MG63 (cell line): ENCODE measurements at places on chromosomes 3 and 15. TPM values are rescaled to one million over a fixed set of nuclear protein-coding genes. Genes with fewer than 3 reads are reported as not detected.

- no peak for DNase-seq
Measured at GRCh38 chr15:73023071-73023470, 29.2 kb upstream of the NEO1 start.

DNA sequence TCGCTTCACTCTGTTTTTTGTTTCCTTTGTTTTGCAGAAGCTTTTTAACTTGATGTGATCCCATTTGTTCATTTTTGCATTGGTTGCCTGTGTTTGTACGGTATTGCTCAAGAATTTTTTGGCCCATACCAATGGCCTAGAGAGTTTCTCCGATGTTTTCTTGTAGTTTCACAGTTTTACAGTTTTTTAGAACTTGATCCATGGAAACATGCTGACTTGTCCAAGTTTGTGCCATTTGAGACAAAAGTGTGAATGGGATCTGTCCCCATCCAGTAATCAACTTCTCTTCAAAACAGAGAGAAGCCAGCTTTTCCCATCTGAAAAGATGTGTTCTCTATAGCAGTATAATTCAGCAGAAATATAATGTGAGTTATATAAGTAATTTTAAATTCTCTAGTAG is 266.5 kb upstream of the LRTM1 start:
- no peak for DNase-seq

DNA sequence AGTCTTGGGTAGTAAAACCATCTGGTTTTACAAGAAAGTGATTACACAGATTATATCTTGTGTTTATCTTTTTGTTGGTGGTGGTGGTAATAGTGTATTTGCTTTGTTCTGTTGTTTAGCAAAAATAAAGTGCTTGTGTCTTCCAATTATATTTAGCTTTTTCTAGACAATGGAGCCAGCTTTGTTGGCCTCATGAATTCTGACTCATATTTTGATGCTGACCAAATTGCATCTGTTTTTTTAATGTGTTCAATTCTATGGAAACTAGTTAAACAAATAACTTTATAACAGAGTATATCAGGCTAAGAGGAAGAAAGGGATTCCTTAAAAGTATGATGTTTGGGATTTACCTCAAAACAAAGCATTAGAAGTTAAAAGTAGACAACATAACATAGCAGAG is 69.3 kb upstream of the BFSP2 start:
- DNase-seq: no peak

DNA sequence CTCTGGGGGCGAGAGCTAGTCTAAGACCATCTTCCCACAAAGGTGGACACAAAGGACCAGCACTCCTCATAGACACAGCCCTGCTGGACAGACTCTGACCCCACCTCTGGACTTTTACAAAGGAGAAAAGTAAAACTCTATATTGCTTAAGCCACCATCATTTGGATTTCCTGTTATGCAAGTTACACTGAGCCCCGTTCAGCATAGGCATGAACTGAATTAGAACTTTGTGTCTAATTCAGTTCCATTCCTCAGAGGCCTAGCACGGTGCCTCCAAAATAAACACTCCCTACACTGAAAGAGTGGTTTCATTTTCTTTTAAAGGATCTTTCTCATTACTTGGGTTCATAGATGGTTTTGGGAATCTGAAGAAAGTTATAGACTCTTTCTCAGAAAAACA is 79.2 kb upstream of the OCA2 start:
- no peak for DNase-seq

DNA sequence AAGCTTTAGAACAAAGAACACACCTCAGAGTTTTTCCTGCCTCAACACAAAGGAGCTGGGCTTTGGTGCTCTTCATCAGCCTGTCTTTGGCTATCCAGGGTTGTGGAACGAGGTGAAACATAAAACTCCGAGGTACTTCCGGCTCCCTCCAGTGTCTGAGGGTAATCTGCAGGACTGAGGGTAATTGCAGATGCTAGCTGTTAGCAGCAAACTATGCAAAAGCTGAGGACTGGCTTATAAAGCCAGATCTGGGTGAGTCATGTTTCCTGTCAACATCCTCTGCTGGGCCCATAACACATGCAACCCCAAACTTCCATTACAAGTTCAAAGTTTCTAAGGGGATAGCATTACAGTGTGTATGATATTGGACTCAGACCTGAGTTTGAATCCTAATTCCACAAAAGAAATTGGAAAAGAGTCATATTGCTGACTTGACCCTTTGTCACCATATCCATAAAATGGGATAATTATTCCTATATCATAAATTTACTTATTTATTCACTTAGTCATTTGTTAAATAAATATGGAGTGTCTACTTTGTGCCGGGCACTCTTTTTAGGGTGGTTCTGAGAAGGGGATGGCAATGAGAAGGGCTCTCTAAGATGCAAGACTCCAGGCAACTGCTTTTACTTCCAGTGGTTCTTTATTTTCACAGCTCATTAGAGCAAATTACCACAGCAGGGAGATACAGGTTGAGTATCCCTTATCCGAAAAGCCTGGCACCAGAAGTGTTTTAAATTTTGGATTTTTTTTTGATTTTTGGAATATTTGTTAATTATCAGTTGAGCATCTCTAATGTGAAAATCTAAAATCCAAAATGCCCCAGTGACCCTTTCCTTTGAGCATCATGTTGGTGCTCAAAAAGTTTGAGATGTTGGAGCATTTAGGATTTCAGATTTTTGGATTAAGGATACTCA is 9.5 kb upstream of the TRIM69 start:
- DNase-seq: peak; percentile 79

GRCh38 chr3:53092942-53093341 is 37.3 kb downstream of the RFT1 start:
- DNase-seq: no peak

DNA sequence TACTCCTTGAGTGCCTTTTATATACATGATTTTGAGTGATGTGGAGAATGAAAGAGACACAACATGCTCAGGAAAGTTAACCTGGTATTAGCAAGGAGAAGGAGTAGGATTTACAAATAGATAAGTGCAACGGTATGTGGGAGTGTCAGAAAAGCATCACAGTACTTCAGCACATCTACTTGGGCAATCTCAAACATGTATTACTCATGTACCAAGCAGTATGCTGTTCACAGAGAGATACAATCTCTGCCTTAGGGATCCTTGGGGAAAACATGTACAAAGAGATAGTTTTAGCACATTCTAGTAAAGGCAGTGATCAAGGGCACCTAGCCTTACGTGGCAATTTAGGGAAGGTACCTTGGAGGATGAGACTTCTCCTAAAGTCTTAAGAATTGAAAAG is 146.5 kb downstream of the FILIP1L start:
- no peak for DNase-seq

DNA sequence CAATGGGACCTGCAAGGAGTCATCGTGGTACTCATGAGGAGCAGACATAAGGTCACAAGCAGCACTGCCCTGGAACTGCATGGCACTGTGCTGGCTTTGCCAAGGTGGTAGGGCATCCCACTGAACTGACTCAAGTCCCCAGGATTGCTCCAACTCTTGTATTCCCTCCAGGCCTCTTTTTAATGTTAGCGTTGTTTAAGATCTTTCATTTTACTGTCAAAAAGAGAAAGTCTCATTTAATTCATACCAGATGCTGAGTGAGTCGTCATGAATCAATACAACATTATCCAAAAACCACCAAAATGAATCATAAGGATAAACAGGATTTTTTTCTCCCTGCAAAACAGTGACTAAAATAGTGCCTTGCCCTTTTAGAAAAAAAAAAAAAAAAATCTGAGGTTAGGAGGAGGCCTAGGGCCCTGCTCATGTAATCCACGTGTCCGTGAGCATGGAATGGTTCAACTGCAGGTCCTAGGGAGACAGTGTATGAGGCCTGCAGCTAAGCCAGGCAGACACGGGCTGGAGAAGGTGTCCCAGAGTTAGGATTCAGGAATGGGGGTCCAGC is 36.7 kb upstream of the BLM start:
- peak; percentile 80 for DNase-seq

DNA sequence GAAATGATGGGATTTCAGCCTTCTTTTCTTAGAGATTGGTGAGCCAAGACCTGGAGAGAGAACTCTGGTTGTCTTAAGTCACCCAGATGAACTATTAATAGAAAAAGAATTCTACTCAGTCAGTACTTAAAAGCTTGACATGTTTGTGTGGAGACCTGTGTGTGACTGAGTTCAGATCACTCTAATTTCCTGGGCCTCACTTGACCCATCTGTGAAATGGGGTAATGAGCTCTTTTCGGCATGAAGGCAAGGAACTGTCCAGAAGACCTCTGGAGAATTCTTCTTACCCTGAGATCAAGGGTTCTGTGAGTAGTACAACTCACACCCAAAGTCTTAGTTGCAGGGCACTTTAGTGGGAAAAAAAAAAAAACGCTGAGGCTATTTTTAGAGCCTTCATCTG is 92.9 kb downstream of the LPP start:
- no peak for DNase-seq

GRCh38 chr3:189419038-189419437 is 212.2 kb upstream of the TP63 start:
- DNase-seq: no peak

The FANCD2OS gene
- total RNA-seq: not detected in 2 replicates

The CMTM8 gene
- not detected in 2 replicates for total RNA-seq

The PLS1 gene
- 1.3 and 2.1 TPM in 2 replicates for total RNA-seq

The SPCS1 gene
- 63.1 and 72.5 TPM in 2 replicates for total RNA-seq

The SH2D7 gene
- total RNA-seq: not detected in 2 replicates

The MINAR1 gene
- 0.52 and 0.79 TPM in 2 replicates for total RNA-seq

The A4GNT gene
- total RNA-seq: not detected in 2 replicates

The CD80 gene
- not detected in 2 replicates for total RNA-seq
